ENCODE measurements at places on chromosomes 12 and 14.

DNA sequence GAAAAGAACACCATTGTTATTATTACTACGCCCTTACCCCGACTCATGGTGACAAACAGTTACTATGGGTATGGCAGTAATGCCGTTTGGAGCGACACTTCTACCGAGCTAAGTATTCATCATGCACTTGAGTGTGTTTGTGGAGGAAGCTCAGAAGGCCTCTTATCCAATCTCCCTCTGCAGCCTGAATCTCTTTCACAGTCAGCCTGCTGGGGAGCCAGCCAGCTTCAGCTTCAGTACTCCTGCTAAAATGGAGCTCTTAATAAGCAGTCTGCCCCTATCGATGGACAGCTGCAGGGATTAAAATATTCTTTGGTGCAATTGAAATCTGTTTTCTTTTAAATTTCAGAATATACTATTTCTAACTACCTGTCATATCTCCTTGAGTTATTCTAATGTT, 24.7 kb upstream of the ATP5MC2 start:
- no peak for DNase-seq

DNA sequence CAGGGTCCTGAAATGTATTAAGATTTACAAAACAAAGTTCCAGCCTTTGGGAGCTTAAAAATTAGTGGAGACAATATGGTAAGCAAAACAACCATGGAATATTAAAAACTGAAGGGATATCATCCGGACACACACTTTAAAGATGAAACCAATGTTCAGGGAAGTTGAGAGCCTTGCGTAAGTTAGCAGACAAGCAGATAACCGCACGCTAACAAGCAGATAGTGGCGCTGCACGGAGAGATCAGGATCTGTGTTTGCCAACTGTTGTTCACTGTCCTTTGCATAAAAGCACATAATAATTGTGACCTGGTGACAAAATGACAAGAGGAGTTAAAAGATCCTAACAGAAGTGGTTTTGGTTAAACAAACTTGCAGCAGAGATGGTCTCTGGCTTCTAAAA, 14.3 kb upstream of the TMEM229B start:
- DNase-seq = no peak

DNA sequence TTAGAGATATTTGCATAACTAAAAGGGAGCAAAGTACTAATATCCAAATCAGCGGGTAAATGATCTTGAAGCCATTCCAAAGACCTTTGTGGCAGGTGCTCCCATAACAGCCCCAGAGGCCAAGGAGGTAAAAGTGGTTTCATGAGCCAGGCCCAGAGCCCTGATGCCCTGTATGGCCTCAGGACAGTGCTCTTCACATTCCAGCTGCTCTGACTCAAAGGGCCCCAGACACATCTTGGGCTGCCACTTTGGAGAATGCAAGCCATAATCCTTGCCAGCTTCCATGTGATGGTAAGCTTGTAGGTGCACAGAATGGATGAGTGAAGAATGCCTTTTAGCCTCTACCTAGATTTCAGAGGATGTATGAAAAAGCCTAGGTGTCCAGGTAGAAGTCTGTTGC, 933.4 kb downstream of the SLC16A7 start:
- no peak for DNase-seq

- peak; percentile 14 for DNase-seq
Measured at GRCh38 chr12:108773798-108774788, 42.8 kb upstream of the CORO1C start.

DNA sequence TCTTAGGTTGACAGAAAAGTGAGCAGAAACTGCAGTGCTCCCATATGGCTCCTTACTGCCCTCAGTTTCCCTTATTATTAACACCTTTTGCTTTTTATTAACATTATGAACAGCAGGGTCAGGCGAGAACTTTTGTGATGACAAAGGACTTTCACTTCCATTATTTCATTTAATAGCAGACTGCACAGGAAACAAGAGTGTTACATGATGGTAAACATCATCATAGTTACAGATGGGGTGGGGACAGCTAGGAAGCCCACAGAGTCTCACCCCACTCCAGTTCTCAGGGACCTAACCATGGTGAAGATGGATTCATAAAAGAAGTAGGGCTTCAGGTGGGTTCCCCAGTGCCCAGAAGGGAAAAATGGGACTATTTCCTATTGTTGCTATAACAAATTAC, 110.1 kb upstream of the PELI2 start:
- DNase-seq = no peak

GRCh38 chr14:81423504-81423903, 23.4 kb upstream of the STON2 start:
- DNase-seq = no peak

GRCh38 chr12:107624493-107624892, 61.1 kb upstream of the PWP1 start:
- no peak for DNase-seq

DNA sequence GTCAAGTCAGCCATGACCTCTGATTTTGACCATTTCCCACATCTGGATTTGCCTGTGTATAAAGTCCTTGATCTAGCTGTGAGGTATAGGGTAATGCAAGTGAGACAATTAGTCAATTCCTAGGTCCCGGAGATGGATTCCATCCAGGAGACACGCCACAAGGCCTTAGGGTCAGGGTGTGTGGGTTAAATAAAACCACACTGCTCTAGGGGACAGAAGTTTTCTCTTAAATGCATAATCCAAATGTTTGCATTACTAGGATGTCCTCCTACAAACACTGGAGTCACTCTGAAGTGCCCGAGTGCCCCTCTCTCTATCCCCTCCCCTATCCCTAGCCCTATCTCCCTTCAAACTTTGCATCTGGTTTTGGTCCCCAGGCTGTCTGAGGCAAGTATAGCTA, 26.8 kb downstream of the LRIG3 start:
- no peak for DNase-seq

- DNase-seq = no peak
Measured at GRCh38 chr14:40362856-40363255, 930.6 kb upstream of the FBXO33 start.

GRCh38 chr14:76375484-76375883, 453 bp upstream of the ESRRB start:
- DNase-seq = no peak

DNA sequence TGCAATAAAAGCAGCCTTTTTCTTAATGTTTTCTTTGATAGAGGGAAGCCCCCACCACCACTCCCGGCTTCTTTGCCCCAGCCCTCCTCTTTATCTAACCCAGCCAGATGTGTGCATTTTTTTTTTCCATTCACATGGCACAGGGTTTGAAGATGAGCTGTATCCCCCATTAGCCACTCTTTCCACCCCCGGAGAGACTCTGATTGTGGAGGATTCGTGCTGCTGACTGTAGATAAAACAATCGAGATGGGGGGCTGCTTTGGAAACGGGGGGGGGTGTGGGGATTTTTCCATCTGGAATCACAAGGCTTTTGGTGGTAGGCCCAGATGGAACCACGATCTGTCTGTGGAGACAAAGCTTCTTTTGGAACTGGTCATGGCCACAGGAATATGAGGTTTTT, 46.2 kb upstream of the VASH1 start:
- DNase-seq = no peak

GRCh38 chr14:92121670-92122350, at the start of the genes CPSF2 and NDUFB1:
CPSF2 (plus strand) TSS chr14:92121969; CDS start chr14:92130985, 9,016 bp downstream.
NDUFB1 (minus strand) TSS chr14:92121706; CDS start chr14:92117637, 4,069 bp downstream.
- DNase-seq = peak; percentile 85

DNA sequence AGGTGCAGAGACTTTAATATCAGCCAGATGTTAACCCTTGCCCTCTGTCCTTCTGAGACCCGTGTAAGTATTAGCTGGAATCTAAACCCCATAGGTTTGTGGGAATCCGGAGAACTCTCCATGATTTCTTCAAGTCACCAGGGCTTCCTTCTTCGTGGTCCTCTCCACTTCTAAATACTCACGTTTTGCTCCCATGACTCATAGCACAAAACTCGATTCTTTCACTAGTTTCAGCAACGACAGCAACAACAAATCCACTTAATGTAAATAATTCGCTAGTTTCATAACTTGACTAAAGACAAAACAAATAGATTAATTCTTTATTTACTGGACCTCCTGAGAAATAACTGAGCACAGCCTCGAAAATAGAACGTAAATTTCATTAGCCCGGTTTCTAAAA, 4.4 kb upstream of the CLEC2A start:
- no peak for DNase-seq

DNA sequence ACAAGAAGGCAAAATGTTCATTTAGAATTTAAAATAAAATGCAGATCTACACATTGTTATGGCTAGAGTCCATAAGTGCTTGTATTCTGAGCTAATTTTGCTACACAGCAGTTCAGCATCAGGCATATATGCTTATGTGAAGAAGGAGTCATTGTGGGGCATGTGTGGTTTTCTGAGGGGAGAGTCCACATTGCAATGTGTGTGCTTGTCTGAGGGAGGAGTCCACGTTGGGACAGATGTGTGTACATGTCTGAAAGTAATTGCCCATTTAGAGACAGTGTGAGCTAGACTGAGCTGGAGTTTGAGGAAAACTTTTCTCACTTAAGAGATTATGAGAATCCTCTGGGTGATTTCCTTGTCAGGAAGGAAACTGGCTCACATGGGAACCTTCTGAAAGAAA, 767.9 kb downstream of the TMEM121 start:
- no peak for DNase-seq

DNA sequence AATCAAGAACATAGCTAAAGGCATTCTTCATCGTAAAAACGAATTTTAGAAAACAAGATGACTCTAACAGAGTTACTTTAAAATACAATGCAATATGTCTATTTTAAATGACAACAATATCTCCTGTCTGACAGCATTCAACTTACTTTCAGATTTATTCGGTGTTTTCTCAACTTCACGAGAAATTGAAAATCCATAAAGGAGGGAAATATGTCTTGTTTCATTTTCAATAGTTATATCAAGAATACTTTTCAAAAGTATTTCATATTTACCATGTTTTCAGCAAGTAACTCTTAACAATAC, 254.8 kb downstream of the DAD1 start:
- DNase-seq = no peak

DNA sequence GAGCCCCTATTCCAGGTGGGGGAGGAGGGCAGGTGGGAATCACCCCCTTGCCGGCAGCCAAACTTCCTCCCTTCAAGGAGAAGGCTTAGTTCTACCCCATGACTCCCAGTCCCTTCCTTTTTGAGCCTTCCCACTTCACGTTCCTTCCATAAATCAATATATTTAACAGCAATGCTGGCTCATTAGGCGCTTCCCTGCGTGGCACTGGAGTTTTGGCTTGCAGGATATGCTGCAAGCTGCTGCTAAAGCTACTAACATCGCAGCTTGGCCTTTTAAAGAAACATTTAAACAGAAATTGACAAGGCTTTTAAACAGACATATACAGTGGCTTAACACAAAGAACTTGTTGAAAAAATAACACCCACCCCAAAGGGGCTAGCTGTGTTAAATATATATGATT, 308.0 kb upstream of the FKBP4 start:
- DNase-seq = no peak

GRCh38 chr12:116528065-116528464, 31.1 kb upstream of the MAP1LC3B2 start:
- no peak for DNase-seq

DNA sequence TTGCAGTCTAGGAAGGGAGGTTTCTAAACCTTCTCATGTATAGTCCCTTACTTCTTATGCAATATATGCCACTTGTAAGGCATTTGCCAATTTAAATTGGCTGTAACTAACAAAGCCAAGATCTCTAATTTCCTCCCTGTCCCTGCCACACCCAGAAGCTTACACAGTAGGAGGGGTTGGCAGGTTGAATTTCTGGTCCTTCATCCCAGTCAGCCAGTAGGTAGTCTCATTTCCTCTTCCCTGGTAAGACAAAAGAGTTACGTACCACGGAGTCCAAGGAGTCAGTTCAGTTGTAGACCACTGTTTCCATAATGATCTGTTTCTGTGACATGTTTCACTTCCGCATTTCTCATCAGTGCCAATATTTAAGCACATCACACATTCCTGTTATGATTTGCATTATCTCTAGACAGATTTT, 47.0 kb upstream of the PLBD1 start:
- DNase-seq = no peak

- DNase-seq = no peak
Measured at GRCh38 chr12:67459173-67459572, 189.4 kb upstream of the DYRK2 start.

- DNase-seq = no peak
Measured at GRCh38 chr12:21642707-21643389, 14.8 kb downstream of the LDHB start.

DNA sequence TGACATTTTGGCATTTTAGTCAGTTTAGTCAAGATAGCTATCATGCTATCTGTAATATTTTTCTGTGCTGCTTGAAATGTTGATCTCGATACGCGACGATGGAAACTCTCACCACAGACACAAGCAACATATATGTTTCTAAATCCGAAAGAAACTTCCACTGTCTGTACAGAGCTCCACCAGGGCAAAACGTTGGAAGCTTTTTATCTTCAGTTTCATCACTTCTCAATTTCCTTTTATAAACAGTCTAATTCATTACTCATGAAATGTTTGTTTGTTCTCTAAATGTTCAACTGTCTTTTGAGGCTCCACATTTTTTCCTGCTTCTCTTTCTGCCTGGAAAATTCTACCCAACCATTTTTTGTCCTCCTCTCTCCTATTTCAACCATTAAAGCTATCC, 737.6 kb downstream of the SLC16A7 start:
- DNase-seq = no peak

- no peak for DNase-seq
Measured at GRCh38 chr14:23055621-23056144, 1.6 kb downstream of the CDH24 start.

- DNase-seq = no peak
Measured at GRCh38 chr14:61662437-61663311, 32.6 kb upstream of the HIF1A start.

- DNase-seq = no peak
Measured at GRCh38 chr12:93678779-93679178, 1.6 kb downstream of the CRADD start.

DNA sequence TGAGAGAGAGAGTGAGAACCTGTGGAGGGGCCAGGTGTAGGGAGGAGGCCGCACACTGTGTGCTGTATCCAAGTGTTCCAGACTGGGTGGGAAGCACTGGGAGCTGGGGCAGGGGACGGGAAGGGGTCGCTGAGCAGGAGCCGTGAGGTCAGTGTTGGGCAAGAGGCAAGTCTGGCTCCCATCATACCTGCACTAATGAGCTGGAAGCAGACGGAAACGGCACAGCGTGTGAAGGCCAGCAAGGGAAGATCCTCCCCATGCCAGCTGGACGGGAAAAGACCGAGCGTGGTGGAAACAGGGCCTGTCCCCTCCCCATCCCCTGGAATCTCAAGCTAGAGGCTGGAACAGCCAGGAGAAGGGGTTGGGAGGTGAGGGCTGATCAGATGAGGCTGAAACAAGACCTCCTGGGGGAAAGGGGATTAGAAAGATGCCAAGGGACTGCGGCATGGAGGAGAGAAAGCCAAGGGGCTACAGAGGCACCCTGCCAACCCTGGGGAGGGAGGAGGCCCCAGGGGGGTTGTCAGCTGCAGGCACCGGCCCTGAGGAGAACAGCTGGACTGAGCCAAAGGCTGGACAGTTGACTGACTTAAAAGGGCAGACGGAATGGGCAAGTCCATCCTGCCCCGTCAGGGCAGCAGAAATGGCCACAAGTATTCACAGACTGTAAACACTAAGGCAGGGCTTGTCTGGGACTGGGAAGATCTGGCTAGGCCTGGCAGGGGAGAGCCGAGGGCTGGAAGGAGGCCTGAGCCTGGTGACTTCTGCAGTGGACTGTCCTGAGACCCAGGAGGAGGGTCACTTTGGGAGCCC, 19.0 kb upstream of the LTBP2 start:
- no peak for DNase-seq

GRCh38 chr12:76560086-76560491, 518 bp upstream of the OSBPL8 start:
- no peak for DNase-seq

All from hippocampal formation (tissue), 2 donors.